D721Med (cell line): ENCODE measurements at places on chromosomes 1 and 21.

GRCh38 chr21:30227633-30228404, 11.9 kb upstream of the CLDN8 start:
- DNase-seq: no peak

GRCh38 chr1:151871284-151872030, 17.9 kb upstream of the THEM5 start:
- DNase-seq: no peak

DNA sequence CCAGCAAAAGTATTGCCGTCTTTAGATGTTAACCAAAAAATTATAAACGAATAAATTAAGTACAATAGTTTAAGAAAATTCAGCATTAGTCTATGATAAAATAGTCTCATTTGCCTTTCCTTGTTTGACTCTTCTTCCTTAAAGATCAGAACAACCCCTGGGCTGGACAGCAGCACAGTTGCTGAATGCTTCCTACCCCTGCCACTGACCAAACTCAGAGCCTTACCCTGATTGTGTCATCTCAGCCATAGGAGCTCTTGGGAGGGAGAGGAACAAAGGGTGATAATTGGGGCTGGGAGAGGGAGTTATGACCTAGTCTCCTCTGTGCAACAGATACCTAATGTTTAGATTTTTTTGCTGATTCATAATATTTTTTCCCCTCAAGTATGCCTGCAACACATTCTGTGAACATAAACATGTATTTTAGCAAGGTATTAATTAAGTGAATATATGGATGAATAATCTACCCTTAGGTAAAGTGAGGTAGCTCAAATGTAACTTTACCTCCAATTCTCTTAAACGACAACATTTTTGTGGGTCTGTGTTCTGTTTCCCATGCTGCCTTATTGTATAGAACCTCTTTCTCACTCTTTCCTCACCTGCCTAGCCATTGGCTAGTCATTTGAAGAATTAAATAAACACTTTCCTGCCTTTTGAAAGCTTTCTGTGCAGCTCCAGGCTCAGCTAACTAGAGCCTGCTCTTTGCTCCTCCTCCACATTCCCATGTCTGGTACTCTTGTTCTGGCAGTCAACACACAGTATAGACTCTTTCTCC, 46.1 kb downstream of the FGGY start:
- no peak for DNase-seq

DNA sequence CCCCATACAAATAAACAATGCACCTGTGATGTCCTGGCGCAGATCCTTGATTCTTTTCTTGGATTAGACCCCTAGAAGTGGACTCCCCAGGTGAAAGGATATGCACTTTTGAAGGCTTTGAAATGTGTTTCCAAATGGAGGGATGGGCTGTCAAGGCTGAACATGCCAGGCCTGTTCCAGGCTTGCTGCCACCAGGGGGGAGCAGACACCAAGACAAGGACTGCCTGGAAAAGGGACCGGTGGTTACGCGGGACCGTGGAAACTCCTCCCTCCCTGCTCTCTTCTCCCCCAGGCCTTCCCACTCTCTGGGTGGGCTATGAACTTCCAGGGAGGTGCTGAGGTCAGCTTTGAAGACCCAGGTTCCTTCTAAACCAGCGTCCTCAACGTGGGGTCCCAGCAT, 12.7 kb downstream of the C1QB start:
- no peak for DNase-seq

GRCh38 chr1:27192039-27192529, 37.2 kb upstream of the SLC9A1 start:
- DNase-seq: no peak

DNA sequence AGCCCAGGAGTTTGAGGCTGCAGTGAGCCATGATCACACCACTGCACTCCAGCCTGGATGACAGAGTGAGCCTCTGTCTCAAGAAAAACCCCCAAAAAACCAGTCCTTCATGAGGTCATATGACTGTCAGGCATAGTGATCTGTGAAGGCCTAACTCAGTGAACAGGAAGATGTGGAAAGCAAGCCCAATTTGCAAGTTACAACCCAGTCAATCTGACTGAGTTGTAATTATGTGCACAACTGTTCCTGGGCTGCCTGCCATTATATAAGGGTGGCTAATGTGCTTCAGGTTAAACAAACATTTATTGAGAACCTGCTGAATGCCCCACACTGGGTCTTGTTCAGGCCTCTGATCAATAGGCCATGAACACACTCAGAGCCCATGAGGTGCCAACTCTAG, 38.2 kb upstream of the KIRREL1 start:
- no peak for DNase-seq

- DNase-seq: no peak
Observed at GRCh38 chr1:183694066-183694465, 41.0 kb upstream of the APOBEC4 start.

GRCh38 chr1:156600733-156601121, 552 bp downstream of the GPATCH4 start:
- no peak for DNase-seq

GRCh38 chr1:46822248-46822826, 23.5 kb downstream of the CYP4B1 start:
- no peak for DNase-seq

DNA sequence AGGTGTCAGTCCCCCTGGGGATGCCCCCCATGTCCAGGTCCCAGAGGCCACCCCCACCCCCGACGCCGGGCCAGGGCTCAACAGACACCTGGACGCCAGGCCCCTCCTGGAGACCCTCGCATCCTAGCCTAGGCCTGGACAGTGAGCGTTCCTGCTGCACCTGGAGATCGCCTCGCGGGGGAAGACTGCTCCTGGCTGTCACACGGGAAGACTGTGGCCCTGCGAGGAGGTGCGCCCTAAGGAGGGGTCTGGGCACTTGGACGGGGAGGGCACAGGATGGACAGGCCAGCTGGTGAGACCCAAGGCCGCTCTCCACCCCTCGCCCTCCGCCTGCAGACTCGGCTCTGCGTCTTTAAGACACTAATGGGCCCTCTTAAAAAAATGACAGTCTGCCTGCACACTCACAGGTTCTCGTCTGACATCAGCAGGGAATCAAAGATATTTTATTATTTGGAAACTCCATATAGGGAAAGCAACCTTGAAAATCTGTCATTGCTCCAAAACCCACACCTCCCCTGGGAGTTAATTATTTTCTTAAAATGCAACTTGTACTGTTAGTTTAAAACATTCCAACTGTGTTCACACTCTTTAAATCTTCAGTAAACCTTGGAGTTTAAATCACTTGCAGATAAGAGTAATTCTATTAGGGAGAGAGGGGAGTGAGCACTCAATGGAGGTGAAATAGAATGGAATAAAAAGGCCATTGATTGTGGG, 45.6 kb upstream of the ACTRT2 start:
- DNase-seq: no peak

DNA sequence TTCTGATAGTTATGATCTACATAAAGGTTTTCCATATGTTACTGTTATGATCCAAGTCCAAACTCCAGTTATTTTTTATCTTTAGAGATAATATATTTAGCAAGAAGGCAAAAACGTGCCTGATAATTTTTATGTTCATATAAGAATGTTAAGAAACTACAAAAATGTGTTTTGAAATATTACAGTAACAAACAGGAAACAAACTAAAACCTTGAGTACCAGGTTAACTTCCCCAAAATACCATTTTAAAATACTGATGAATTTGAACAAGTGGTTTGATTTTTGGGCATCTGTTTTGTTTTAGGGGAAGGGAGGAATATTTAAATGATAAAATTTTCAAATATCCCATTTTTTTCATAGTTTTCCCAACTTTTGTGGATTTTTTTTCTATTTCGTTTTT, 124.8 kb downstream of the NR5A2 start:
- DNase-seq: no peak

DNA sequence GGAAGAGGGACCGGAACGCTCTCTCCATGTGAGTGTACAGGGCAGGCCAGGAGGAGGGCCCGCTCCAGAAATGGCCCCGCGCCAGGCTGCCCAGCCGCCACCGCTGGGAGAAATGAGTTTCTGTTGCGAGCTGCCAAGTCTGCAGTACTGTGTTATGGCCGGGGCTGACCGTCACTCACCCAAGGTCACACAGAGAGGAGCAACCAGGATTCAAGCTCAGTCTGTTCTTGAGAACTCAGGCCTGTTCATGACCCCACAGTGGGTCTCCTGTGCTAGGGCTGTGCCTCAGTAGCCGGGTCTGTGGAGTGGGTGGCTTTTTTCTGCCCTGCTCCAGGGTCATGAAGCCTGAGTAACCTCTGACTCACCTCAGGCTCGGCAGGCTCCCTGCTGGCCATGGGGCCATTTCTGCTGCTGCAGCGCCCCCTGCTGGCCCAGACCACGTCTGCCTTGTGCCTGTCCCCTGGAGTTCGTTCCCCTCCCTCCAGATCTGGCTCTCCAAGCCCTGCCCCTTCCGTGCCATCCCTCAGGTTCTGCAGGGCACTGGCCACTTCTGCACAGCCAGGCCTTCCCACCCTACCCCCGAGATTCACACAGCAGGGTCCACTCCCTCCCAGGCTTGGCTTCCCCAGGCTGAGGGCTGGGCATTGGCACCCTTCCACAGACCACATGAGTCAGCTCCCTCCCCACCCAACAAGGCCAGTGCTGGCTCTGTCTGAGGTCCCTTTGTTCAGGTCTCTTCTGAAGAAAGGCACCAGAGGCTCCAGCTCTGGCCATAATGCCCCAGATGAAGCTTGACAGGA, 51.8 kb downstream of the EDN2 start:
- DNase-seq: peak; percentile 95

DNA sequence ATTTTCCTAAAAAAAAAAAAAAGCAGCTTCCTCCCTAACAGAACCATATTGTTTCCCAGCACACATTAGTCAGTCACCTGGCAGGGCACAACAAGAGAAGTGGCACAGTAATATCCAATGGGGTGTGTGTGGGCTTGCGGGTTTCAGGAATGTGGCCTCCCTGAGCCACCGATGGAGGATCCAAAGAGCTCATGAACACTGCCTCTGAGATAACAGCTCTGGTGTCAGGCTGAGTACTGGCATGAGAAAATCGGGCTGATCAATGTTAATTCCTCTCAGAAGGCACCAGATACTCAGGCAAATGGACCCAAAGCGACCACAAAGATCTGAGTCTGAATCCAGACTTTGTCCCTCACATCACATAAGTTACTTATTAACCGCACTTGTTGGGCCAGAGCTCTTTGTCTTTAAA, 2.2 kb upstream of the LYPD8 start:
- no peak for DNase-seq

GRCh38 chr1:20602851-20603450, 14.1 kb downstream of the CDA start:
- no peak for DNase-seq

DNA sequence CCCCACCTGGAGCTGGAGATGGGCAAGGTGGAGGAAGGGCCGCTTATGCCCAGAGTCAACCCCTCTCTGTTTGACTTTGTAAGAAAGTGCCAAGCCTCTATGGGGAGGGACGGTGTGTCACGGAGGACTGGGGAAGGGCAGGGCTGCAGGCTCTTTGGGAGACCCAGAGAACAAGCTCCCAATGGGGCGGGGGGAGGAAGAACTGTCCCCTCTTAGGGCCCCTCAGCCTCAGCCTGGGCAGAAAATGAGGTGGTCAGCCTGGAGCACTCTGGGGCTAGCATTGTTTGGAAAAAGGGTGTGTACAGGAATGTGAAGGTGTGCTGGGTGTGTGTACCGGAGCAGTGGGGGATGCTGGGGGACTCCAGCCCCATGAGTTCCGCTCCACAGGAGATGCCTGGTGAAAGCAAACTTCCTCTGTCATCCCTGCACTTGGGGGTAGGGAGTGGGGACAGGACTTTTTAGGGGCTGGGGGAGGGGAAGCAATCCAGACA, 1.2 kb upstream of the INAVA start:
- DNase-seq: no peak

DNA sequence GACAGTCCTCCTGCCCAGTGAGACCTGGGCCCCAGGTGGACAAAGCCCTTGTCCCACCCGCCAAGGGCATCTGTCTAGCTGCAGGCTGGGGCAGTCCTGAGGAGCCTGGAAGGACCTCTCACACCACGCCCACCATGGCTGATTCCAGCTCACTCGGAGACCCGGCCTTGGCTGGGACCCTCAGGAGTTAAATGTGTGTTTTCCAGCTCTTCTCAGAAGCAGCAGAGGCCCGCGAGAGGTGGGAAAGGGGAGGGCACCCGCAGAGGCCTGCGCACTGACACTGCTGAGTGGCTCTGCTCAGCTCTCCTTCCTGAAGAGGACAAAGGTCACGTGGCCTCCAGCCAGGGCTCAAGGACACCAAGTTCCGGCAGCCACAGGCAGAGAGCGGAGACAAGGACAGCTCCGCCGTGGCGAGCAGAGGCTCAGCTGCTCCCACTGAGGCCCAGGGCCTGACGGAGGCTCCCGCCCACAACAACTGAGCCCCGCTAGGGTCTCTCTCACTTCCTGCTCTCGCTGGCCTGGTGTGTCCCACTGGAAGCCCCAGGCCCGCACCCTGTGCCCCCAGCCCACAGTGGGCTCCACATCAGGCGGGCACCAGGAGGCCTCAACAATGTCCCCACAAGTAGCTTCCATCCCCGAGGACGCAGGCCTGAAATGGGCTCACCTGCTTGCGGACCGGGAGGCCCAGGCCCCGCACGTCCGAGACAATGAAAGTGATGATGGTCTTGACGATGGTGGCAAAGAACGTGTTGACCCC, 16.9 kb downstream of the SLC19A1 start:
- no peak for DNase-seq

DNA sequence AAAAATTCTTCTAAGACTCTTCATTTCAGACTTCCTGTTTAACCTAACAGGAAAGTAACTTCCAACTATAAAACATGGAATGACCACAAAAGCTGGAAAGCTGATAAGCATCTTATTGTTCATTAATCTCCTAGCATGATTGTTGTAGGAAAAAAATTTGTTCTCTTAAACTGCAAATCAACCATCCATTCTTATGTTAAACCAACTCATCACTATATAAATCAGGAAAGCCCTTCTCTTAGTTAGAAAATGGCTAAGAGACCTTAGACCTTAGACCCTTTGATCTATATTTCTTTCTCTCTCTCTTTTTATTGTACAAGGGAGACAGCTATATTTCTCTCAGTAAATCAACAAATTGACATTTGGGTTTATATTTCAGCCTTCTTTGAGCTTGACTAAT, 101.4 kb downstream of the UBE2U start:
- no peak for DNase-seq

GRCh38 chr1:230219174-230220067, 152.4 kb downstream of the GALNT2 start:
- no peak for DNase-seq

DNA sequence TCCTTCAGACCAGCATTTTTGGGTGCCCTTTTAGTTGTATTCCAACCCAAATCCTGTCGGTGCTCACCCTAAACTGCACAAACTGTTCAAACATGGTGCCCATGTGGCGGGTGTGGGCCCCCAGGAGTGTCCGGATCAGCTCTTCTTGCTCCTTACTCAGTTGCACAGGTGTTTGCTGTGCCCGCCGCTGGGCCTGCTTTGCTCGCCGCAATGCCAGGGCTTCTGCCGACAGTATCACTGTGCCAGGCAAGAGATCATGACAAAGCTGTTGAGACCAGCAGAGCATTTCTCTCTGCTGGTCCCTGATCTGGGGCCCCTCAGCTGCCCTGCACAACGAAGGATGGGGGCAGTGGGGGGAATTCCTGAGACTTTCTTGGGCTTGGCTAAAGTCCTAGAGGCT, 4.9 kb downstream of the NR1I3 start:
- no peak for DNase-seq

GRCh38 chr1:156599811-156600210, 1.5 kb downstream of the GPATCH4 start:
- no peak for DNase-seq

- DNase-seq: no peak
Observed at GRCh38 chr1:177809819-177810218, 160.0 kb downstream of the SEC16B start.
